ENCODE measurements at places on chromosomes 6 and 20.

DNA sequence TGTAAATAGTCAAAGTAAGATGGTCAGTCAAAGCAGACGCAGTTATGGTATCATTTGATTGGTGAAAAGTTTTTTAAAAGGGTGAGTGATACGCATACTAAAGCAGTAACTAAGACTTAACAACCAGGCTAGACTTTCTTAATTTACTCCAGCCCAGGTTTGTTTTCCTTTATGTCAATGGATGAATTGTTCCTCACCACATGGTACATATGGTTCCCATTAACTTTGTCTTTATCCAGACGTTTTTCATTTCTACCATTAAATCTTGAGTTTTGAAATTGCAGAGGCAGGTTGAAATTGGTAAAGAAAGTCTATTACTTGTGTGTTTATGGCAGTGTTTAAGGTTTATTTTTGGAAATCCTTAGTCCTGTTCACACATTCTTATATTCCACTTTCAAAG is 98.5 kb upstream of the SCGN start:
- no peak for DNase-seq

DNA sequence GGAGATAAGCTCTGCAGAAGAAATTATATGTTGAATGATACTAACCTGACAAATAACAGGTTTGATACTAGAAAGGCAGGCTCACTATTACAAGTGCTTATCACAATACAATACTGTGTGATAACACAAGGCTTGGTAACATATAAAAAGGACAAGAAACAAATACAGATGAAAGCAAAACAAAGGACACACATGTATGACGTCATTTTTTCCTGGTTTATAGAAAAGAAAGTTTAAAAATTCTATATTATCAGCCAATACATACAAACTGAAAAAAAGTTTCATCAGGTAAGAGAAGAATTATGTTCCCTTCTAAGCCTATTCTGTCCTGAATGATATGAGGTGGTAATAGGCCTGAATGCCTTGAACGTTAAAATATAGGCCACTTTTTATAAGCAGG is 32.3 kb upstream of the MCM9 start:
- DNase-seq, result no peak

DNA sequence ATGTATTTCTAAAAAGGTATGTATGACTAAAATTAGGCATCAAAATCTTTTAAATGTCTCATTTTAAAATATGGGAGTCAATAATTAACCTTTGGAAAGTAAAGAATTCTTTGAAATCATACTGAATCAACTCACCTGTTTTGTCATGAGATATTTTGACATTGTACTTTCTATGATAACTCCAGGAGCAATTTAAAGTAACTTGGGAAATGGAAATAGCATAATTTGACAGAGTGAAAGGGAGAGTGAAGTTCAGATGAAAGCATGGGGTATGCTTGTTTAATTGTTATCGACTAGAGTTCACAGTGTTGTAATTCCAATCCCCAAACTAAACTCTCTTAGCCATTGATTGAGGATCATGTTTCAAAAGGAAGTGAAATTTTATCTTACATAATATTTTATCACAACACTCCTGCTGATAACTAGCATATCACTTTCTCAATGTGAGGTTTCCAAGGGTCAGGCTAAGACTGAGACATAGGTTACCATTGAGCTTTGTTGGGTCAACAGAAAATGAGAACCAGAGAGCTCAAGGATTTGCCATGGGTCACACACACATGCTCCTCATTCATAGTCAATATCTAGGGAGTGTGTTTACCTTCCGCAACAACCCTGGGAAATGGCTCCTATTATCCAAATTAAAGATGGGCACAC is 2.3 kb downstream of the GSTA1 start:
- no peak for DNase-seq

GRCh38 chr6:83310046-83310445 is 116.9 kb downstream of the RWDD2A start:
- DNase-seq, result no peak

DNA sequence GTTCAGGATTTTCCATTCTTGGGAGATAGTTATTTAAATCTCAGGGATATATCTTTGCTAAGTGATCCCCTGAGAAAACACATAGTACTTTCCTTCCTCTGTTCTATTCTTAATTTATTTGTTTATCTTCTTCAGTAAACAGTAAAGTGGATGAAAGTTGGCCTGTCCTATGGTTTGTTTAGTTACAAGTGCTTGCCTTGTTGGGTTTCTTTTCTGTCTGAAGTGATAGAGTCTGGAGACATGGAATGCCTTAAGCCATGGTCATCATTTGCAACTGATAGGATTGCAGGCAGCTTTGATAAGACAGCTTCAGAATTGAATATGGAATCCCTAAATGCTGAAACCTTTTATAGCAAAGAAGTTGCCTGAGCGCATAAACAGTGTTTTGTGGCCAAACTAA is 4.9 kb downstream of the ADGRG6 start:
- DNase-seq, result no peak

DNA sequence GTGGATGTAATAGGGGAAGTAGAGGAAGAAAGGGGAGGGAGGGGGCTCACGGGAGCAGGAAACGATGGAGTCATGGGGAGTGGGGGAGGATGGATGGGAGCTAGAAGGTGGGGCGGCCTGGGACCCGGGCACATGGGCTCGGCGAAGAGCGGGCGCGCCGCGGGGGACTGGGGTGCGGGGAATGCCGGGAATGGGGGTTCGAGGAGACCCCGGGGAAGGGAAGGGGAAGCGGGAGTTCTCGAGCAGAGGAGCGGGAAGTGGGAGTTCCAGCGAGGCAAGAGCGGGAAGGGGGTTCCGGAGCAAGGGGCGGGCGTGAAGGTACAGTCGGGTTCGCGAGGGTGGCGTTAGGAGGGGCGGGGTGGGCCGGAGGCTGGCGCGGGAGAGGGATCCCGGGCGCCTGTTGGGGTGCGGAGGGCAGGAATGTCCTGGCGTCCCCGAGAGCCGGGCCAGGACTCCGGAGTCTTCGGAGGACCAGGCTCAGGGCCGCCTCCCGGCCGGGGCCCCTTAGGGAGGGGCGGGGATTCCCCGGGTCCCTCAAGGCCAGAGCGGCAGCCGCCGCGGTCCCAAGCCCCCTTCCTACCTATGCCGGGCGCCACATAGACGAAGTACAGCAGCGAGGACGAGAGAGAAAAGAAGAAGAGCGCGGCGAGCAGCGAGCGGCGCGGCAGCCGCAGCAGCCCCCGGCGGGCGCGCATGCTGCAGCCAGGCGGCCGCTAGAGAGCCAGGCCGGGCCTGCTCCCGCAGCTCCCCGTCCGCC is 504 bp downstream of the B4GALT5 start:
- no peak for DNase-seq

- DNase-seq, result no peak
Measured at GRCh38 chr6:169589293-169589692, 112.5 kb downstream of the WDR27 start.

DNA sequence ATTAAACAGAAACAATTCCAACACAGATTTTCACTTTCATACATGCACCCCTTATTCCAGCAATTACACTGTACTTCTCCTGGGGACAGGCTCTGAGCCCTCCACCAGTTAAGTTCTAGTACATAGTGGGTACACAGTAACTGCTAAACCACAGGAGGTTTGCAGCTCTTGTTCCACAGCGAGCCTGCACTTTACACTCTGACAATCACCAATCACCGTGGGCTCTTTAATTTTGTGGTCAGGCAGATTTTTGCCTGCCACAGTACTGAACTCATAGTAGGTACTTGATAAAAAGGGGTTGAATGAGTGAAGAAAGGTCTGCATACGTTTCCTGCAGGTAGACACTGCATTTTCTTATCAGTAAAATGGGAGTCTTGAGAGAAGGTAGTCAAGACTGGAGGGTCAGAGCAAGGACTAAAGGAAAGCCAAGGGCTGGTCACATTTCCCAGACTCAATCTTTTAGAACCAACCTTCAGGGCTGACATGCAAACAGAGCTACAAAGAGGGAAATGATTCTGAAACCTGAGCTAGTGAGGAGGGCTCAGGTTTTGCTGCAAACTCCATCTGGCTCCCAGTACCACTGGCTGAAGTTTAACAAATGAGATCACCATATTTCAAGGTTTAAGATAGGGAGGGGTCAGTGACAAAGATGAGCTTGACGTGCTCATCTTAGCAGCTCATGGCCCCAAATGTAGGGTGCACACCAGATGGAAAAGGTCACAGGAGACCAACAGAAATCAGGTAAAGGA is 404.6 kb downstream of the BTBD9 start:
- DNase-seq, result no peak

GRCh38 chr20:17059465-17059864 is 167.4 kb upstream of the PCSK2 start:
- DNase-seq, result no peak

- no peak for DNase-seq
Measured at GRCh38 chr20:11234608-11235007, 560.8 kb upstream of the JAG1 start.

- DNase-seq, result no peak
Measured at GRCh38 chr6:113630738-113631535, 226.2 kb upstream of the MARCKS start.
